ENCODE measurements at places on chromosomes 6 and 20. TPM values are rescaled to one million over a fixed set of nuclear protein-coding genes. Genes with fewer than 3 reads are reported as not detected.

Gene SNX14
- 24.3 TPM for total RNA-seq

Gene CRISP3
- not detected for total RNA-seq

Gene LGSN
- total RNA-seq = not detected

Gene LY86
- 1.1 TPM for total RNA-seq

Gene GUCA1A
- total RNA-seq = not detected

Gene TMC2
- 0.08 TPM for total RNA-seq

Gene ULBP2
- total RNA-seq = 1.3 TPM

Gene SLC22A2
- total RNA-seq = not detected

Gene PHF20
- 36.7 TPM for total RNA-seq

Gene ZBP1
- 0.22 TPM for total RNA-seq

Gene LYRM4
- 23.3 TPM for total RNA-seq

Gene MOCS1
- 27.2 TPM for total RNA-seq

Gene GNAS-AS1
- total RNA-seq = 0.38 TPM

Gene FAXC
- not detected for total RNA-seq

Gene SNPH
- 8.5 TPM for total RNA-seq

Gene FOXF2
- 0.24 TPM for total RNA-seq

Gene SEL1L2
- 1.7 TPM for total RNA-seq

Gene HLA-DOA
- 1.5 TPM for total RNA-seq

Gene HEY2
- total RNA-seq = 57.5 TPM

Gene CALHM6
- total RNA-seq = 2.9 TPM

Gene DEFB115
- not detected for total RNA-seq

Gene PABPC1L
- total RNA-seq = 2.3 TPM
